ENCODE measurements at places on chromosomes 16 and 17.

GRCh38 chr17:17411692-17412091 lies 65.1 kb upstream of the MED9 start:
- no peak for DNase-seq

DNA sequence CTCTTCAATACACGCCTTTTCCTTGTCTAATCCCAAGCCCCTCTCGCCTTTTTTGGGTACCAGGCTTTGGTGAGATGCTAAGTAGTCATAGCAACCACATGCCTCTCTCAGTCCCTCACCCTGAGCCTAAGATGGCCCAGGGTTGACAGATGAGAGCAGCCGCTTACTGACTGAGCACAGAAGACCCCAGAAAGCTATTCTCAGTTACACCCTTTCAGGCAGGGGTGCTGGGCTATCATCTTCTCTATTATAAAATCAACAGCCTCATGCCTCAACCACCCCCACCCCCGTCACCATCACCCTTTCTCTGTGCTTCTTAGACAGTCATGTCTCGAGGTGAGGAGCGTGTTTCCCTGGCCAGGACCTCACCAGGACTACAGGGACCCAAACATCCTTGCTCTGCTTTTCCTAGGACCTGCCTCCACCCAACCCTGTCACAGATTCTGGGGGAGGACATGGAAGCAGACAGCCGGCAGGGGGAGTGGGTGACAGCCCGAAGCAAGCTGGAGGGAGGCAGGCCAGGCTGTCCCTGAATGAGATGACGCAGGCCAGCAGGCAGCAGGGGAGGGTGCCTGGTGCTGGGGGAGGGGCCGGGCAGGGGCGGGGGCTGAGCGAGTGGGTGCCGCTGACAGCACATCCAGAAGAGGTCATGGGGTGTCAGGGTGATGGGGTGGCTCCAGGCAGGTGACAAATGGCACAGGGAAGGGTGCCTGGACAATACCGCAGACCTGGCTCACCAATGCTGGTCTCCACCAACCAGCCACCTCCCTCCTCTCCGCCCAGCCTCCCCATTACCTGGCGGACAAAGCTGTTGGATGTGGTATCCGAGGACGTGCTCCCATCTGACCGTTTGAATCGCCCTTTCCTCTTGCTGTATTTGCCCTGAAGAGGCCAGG lies 3.1 kb downstream of the CACNB1 start:
- no peak for DNase-seq

DNA sequence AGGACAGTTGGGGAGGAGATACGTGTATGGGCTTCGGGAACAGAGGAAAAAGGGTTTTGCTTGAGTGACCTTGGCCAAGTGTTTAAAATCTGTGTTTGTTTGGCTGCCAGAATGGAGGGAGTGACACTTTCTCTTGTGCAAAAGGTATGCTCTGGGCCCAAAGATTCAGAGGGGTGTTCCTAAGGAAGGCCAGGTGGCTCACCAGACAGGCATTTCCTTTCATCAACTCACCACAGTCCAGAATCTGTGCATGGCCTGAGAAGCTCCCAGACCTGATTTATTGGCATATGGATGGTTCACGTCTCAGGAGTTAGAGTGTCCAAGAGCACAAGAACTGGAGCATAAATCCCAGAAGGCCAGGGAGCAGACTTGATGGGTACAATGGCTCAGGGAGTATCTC lies 53.4 kb upstream of the NLK start:
- DNase-seq: no peak

GRCh38 chr16:86899757-86900156 lies 321.4 kb downstream of the FOXL1 start:
- DNase-seq: peak; percentile 22

GRCh38 chr17:8572764-8573163 lies 57.8 kb downstream of the MYH10 start:
- no peak for DNase-seq

GRCh38 chr17:10077561-10078299 lies 120.7 kb downstream of the GAS7 start:
- no peak for DNase-seq

DNA sequence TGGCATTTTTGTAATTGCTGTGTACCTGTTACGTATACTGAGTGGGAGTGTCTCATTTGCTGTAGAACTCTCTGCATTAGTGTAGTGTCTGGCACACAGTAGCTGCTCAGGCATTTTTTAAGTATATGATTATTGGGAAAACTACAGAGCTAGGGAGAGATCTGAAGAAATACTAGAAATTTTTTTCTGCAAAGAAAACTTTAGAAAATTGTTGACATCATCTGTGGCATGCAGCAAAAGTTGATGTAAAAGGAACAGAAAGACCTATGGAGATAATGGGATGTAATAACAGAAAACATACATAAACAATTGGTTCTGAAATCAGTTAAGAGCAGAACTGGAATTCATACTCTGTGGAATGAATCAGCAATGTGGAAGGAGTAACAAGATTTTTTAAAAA lies 11.6 kb downstream of the CLTC start:
- no peak for DNase-seq

DNA sequence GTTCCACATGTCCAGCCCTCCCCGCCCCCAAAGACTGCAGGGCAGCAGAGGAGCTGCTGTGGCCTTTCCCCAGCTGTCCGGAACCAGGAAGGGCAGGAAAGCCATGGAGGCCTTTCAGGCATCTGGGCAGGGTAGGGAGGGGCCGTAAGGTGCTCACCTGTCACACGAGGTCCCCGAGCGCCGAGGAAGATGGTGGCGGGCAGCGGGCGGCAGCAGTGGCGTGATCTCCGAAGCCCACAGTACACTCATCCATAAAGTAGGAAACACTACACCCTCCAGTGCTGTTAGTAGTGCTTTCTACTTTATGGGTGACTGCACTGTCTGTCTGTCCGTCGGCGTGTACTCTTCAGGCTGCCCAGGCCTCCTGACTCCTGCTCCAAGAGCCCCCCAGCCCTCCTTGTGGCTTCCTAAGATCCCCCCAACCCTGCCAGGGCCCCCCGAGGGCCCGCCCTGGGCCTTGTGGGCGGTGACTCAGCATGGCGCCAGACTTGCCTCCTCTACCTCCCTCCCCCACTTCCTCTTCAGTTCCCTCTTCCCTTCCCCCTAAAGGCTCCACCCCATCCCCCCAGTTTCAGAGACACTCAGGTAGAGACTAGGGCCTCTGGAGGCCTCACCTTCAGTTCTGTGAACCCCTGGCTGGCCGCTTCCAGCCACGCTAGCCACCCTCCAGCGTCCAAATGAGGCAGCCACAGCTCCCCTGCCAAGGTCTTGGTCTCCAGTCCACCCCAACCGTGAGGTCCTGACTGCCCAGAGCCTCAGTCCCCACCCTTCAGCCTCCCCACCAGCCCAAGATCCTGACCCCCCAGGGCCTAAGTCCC lies 2.6 kb upstream of the TSPOAP1 start:
- no peak for DNase-seq

GRCh38 chr17:57400648-57401047 lies 144.3 kb downstream of the MSI2 start:
- no peak for DNase-seq
